ENCODE measurements at places on chromosomes 5 and 9. TPM values are rescaled to one million over a fixed set of nuclear protein-coding genes. Genes with fewer than 3 reads are reported as not detected.

DNA sequence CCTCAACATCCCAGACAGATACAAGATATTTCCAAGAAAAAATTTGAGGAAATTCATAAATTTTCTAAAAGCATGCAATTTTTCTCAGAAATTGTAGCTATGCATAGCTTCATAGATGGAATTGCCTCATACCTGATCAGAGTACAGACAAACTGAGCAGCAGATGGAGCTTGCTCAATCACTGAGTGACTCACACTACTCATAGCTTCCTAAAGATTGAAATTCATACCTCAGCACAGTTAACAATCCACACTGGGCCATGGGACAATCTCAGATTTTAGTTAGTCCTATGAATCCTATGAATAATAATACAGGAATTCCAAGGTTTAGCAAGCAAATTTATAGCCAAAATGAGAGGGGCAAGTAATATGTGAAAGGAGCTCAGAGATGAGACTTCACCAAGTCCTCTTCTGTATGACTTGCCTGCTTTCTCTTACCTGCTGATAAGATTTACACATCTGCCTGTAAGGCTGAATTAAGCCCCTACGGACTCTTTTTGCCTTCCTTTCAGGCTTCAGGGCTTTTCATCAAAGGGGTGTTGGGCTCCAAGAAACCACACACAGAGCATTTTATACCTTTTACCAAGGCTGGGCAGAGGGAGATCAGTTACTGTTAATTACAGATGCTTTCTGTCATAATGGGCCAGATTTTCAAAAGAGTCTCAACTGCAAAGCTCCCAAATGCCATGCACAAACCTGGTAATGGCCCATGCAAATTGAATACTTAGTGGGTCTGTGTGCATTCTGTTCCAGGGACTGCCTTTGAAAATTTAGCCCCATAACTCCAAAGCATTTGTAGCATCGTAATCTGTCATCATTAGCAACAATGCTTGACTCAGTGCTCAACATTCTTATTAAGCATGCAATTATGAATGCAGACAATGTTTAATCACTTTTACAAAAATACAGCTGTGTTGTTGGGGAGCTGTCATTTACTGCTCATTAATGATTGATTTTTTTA lies 439.3 kb downstream of the DTWD2 start:
- no peak overlapping the region for H3K4me3 ChIP-seq
- H3K27me3 ChIP-seq = no peaks in the 10 kb centered on the region
- H3K27ac ChIP-seq = no peak overlapping the region
- H3K4me1 ChIP-seq = no peaks in the 10 kb centered on the region

- H3K27me3 ChIP-seq = peaks cover 1% of the 10 kb centered on the region
- H3K4me3 ChIP-seq = no peak overlapping the region
- H3K36me3 ChIP-seq = no peaks in the 10 kb centered on the region
- peaks cover 6% of the 10 kb centered on the region for H3K4me1 ChIP-seq
Measured at GRCh38 chr5:149618581-149619248, 37.4 kb downstream of the ARHGEF37 start.

- no peak overlapping the region for H3K27ac ChIP-seq
- no peaks in the 10 kb centered on the region for H3K36me3 ChIP-seq
Measured at GRCh38 chr9:84140535-84141101, 160.0 kb downstream of the RMI1 start.

- no peak for DNase-seq
- no peaks in the 10 kb centered on the region for H3K27me3 ChIP-seq
- no peaks in the 10 kb centered on the region for H3K36me3 ChIP-seq
- no peak overlapping the region for H3K27ac ChIP-seq
- H3K4me1 ChIP-seq = no peaks in the 10 kb centered on the region
Measured at GRCh38 chr5:179122411-179123108, 62.4 kb downstream of the ZNF354C start.

GRCh38 chr9:70117835-70118319 lies 74.2 kb downstream of the MAMDC2 start:
- H3K27ac ChIP-seq = no peak overlapping the region
- H3K27me3 ChIP-seq = peaks cover 7% of the 10 kb centered on the region
- DNase-seq = no peak
- H3K4me1 ChIP-seq = no peaks in the 10 kb centered on the region
- no peak overlapping the region for H3K4me3 ChIP-seq
- H3K36me3 ChIP-seq = no peaks in the 10 kb centered on the region

GRCh38 chr9:31492229-31492628 lies 892.2 kb upstream of the ACO1 start:
- H3K4me1 ChIP-seq = no peaks in the 10 kb centered on the region
- DNase-seq = no peak
- H3K4me3 ChIP-seq = no peak overlapping the region

GRCh38 chr9:105067895-105068580 lies 140.1 kb upstream of the ABCA1 start:
- no peak overlapping the region for H3K27ac ChIP-seq
- no peak for DNase-seq
- H3K27me3 ChIP-seq = no peaks in the 10 kb centered on the region
- H3K4me1 ChIP-seq = peaks cover 4% of the 10 kb centered on the region

DNA sequence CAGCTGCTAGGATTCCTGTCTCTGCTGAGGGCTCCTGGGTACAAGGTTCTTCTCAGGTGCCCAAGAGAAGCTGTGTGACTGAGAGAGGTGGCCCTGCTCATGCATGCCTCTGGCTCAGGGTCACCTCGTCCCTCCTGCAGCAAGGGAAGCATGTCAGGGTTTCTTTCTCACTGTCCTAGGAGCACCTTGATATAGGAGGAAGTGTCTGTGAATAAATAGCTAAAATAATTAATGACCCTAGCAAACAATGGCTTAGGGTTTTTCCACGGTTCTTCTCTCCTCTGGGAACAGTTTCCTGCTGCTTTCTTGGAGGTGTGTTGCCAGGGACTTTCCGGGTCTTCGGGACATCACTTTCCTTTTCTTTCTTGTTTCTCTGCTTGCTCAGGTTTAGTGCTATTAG lies 87.2 kb downstream of the ARHGAP26 start:
- no peaks in the 10 kb centered on the region for H3K27me3 ChIP-seq
- no peak overlapping the region for H3K27ac ChIP-seq
- H3K4me3 ChIP-seq = no peak overlapping the region
- H3K36me3 ChIP-seq = peaks cover 3% of the 10 kb centered on the region
- no peak for DNase-seq

DNA sequence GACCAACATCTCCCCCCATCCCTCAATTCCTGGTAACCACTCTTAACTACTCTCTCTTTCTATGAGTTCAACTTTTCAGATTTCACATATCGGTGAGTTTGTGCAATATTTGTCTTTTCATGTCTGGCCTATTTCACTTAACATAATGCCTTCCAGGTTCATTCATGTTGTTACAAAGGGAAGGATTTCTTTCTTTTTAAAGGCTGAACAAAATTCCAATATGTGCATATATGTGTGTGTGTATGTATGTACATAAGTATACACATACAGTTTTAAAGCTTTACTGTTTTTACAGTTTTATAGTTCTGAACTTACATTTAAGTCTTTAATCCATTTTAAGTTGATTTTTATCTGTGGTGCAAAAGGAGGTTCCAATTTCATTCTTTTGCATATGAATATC lies 130.7 kb downstream of the SV2C start:
- peaks cover 2% of the 10 kb centered on the region for H3K36me3 ChIP-seq
- no peak overlapping the region for H3K27ac ChIP-seq
- peaks cover 10% of the 10 kb centered on the region for H3K27me3 ChIP-seq
- no peak for DNase-seq
- no peaks in the 10 kb centered on the region for H3K4me1 ChIP-seq

GRCh38 chr9:127686461-127687393 lies 20.1 kb upstream of the CFAP157 start:
- DNase-seq = no peak
- H3K27me3 ChIP-seq = peaks cover 2% of the 10 kb centered on the region
- H3K27ac ChIP-seq = no peak overlapping the region
- H3K4me1 ChIP-seq = no peaks in the 10 kb centered on the region

DNA sequence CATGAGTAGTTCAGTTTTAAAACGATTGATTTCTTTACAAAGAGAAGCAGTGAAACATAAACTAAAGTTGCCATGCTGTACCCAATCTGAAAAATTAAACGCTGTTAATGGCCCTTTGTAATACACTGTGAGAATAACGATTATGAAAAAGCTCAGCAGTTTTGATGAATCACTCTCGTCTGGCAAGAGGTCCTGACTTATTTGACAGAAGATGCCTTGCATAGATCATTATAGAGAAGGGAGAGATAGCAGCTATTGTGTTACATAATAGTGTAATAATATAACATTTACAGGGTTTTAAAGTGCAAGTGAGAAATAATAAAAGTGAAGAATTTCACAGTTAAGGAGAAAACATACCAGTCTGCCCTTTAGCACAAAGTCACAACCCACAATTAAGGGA lies 361.5 kb upstream of the CDH10 start:
- DNase-seq = no peak
- H3K27me3 ChIP-seq = no peaks in the 10 kb centered on the region
- no peaks in the 10 kb centered on the region for H3K4me1 ChIP-seq
- H3K4me3 ChIP-seq = no peak overlapping the region
- no peaks in the 10 kb centered on the region for H3K36me3 ChIP-seq

DNA sequence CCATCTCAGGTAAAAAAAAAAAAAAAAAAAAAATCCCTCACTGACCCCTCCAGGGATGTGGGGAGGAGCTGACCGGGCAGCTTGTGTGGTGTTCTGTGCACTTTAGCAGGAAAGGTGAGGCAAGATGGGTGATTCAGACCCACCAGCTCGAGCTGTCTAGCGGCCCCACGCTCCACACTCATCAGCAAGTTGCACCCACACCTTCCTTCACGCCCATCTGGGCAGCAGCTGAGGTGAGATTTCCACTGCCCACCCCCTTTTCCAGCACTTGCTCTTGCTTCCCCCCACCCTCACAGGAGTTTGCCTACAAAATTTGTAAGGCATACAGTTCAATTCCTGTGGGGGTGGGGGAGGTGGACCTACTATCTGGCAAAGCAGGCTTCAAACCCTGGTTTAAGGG lies 58.7 kb upstream of the ZNF354B start:
- DNase-seq = no peak
- no peak overlapping the region for H3K27ac ChIP-seq
- H3K36me3 ChIP-seq = no peaks in the 10 kb centered on the region
- H3K4me1 ChIP-seq = peaks cover 1% of the 10 kb centered on the region

DNA sequence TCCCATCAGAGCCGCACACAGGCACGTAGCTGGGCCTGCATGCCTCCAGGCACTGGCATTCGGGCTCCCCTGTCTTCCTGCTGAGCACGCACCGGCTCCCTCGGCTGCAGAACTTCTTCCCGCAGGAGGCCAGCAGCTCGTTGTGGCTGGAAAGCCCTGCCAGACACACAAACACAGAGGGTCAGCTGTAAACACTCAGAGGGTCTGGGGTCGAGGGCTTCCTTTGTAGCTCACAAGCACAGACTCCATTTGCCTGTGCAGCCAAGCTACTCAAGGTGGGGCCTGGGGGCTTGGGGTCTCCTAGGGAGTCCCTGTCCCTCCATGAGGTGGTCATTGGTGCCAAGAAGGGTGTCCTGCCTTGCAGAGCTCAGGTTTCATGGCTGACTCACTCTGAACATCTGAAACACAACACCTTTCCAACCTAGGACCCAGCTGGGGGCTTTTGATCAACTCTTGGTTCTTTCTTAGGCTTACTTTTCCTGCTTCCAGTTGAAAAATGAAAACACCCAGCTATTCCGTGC lies 211.4 kb downstream of the FSTL4 start:
- no peak overlapping the region for H3K4me3 ChIP-seq
- no peak overlapping the region for H3K27ac ChIP-seq
- H3K36me3 ChIP-seq = no peaks in the 10 kb centered on the region
- peaks cover 22% of the 10 kb centered on the region for H3K4me1 ChIP-seq
- no peaks in the 10 kb centered on the region for H3K27me3 ChIP-seq

GRCh38 chr9:12735665-12736064 lies 39.2 kb upstream of the LURAP1L start:
- H3K4me1 ChIP-seq = no peaks in the 10 kb centered on the region
- H3K4me3 ChIP-seq = no peak overlapping the region
- H3K27ac ChIP-seq = no peak overlapping the region
- H3K27me3 ChIP-seq = no peaks in the 10 kb centered on the region
- no peaks in the 10 kb centered on the region for H3K36me3 ChIP-seq

GRCh38 chr5:76657091-76657490 lies 33.9 kb upstream of the F2RL2 start:
- H3K4me3 ChIP-seq = no peak overlapping the region
- H3K4me1 ChIP-seq = no peaks in the 10 kb centered on the region
- no peak for DNase-seq
- no peaks in the 10 kb centered on the region for H3K27me3 ChIP-seq
- peaks cover 31% of the 10 kb centered on the region for H3K36me3 ChIP-seq
- H3K27ac ChIP-seq = no peak overlapping the region

DNA sequence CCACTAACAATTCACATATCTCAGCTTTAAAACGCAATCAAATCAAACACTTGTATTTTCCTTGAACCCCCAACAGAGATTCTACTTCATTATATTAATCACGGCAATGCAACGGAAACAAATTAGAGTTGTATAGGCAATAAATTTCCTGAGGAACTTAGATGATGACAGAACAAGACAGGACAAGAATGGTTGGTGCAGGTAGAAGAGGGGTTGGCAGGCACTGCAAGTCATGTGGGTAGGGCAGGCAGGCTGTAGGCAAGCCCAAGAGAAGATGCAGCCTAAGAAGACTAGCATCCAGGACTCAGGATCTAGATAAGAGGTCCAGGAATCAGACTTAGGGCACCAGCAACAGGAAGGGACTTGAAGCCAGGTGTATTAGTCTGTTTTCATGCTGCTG lies 16.6 kb upstream of the FEM1C start:
- peaks cover 1% of the 10 kb centered on the region for H3K36me3 ChIP-seq
- H3K4me3 ChIP-seq = no peak overlapping the region
- H3K27me3 ChIP-seq = peaks cover 23% of the 10 kb centered on the region
- no peaks in the 10 kb centered on the region for H3K4me1 ChIP-seq
- no peak for DNase-seq

GLDC gene
- total RNA-seq = not detected

IL5 gene
- total RNA-seq = not detected
